ENCODE measurements at places on chromosomes 2 and 18.

GRCh38 chr2:75808793-75809535 is 98.2 kb upstream of the GCFC2 start:
- DNase-seq: no peak

DNA sequence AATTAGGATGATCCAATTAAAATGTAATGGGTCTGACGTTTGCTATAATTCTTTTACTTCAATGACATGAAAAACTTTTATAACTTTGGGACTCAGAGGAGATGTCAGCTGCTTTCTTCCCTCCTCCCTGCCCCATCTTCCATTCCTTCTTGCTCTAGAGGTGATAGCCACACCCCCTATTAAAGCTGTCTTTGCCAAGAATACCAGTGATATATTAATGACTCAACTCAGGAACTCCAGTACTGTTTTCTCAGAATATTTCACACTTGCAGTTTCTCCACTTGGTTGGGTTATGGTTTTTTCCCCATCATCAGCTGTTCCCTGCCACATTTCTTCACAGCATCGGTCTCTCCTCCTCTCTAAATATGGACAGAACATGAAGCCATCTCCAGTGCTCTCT is 184.0 kb downstream of the KCNE4 start:
- no peak for DNase-seq

- DNase-seq: no peak
These were observed 45.2 kb downstream of the DOK1 start for GRCh38 chr2:74599676-74600075.

GRCh38 chr2:240604291-240604938 is 17.9 kb downstream of the CAPN10 start:
- DNase-seq: no peak

DNA sequence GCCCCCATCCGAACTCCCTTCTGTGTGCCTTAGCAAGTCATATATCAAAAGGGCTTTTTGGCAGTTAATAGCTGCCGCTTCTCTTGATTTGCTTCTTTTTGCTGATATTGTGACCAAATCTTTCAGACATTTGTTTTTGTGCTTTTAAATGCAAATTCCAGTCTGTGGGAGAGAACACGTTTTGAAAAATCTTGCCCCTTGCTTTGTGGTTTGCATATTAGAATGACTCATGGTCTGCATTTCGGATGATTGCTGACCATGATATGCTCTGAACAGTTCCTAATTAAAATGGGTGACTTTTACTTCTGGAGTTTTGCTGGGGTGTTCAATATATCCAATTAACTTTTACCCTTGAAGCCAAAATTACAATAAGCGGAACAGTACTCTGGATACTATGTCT is 58.2 kb upstream of the ST6GAL2 start:
- no peak for DNase-seq

DNA sequence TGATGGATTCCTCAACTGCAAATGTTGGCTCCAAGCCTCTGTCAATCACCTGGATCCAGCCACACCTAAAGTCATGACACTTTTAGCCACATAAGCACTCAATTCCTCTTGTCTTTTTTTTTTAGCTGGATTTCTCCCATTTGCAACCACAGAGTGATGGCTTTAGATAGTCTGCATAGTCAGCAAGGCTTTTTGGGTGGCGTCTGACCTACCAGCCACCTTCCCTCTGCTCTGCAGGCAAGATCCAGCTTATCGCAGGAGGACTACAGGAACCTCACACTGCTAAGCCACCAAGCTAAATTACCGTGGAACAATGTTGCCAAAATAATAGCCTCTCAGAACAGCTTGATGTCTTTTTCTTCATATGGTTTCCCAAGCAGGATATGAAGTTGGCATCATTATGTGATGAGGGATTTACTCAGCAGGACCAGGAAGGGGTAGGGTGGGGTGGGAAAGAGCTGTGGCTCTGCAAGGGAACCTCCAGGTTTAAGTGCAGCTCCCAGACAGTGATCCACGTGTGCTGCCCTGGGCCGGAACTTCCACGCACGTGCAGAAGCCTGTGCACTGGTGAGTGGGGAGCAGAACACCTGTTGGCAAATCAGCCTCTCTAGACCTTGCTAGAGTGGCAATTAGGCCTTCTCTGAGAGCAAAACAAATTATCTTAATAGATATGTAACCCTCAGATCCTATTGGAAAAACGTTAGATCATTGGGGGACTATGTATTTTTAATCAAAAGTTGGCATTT is 170.6 kb upstream of the NCK2 start:
- no peak for DNase-seq

- no peak for DNase-seq
These were observed 338.0 kb downstream of the TNS1 start for GRCh38 chr2:217664761-217665160.

Data from NCI-H1694 (cell line).